CMK (cell line): ENCODE measurements at places on chromosomes 3 and 15.

- no peak for DNase-seq
Measured at GRCh38 chr3:44992555-44993470, 16.8 kb downstream of the EXOSC7 start.

- no peak for DNase-seq
Measured at GRCh38 chr3:158347966-158348365, 223.0 kb upstream of the MLF1 start.

GRCh38 chr15:51866751-51867150, 37.3 kb downstream of the TMOD3 start:
- DNase-seq, result no peak

GRCh38 chr3:170295586-170295985, 61.9 kb upstream of the SKIL start:
- DNase-seq, result no peak

DNA sequence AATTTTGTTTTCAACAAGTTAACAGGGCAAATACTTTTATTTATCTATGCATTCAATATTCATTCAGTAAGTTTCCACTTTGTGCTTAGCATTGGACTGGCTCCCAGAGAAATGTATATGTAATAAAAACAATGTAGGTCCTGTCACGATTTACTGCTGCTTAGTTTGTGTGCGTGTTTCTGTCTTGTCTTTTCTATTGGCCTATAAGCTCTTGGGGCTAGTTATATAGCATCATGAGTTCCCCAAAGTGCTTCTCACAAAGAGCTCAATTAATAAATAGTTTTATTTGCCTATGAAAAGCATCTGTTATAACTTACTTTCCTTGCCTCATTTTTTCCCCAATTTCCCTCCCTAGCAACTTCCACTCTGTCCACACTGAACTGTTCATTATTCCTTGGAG, 666.7 kb upstream of the NAALADL2 start:
- no peak for DNase-seq

- DNase-seq, result no peak
Measured at GRCh38 chr3:67048067-67048714, 50.1 kb downstream of the KBTBD8 start.

DNA sequence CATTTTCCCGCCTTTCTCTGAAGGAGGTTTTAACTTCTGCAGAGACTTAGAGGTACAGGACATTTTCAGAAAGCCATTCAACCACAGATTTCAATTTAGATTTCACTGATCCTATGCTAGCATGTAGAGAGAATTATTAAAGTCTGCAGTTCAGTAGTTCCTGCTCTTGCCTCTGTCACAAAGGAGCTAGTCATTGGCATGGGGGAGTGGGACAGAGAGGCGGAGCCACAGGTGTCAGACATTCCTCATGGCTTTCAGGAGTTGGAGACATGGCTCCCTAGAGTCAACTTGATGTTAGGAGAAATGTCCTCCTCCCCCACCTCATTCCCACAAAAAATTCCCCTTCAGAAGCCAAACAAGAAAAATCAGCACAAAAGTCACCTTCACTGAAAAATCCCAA, 66.0 kb upstream of the SIAH2 start:
- DNase-seq, result no peak

DNA sequence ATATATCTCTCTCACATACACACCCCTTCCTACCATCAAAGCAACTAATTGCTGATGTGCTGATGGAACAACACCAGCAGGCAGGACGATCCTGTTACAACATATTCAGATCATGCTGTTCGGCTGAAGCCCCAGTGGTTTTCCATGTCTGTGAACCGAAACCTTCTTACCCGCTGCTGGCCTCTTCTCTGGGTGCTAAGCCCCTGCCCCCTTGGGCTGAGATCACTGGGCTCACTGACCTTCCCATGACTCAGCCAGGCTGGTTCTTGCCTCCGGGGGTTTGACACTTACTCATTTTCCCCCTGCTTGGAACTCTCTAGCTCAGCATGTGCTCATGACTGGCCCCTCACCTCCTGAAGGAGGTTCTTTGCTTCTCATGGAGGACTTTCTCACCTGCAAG, 122.0 kb upstream of the RGMA start:
- DNase-seq, result no peak
